ENCODE measurements at places on chromosomes 11 and 22. TPM values are rescaled to one million over a fixed set of nuclear protein-coding genes. Genes with fewer than 3 reads are reported as not detected.

- DNase-seq: no peak
Measured at GRCh38 chr11:28835317-28835716, 727.1 kb downstream of the METTL15 start.

DNA sequence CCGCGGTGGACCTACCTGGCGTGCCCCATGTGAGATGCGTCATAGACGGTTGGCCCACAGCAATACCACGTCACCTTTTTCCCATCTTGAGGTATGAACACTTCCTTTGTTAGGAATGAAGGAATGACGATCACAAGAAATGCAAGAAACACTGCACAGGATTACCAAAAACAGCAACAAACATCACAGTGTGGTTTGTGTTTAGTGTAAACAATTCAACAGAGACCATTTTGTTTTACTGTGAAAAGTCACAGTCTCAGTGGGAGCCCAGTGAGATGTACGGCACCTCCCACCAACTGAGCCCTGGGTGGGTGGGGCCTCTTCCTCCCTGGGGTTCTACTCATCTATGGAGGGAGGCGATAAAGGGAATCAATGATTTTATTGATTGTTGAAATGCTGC, 16.3 kb downstream of the CARS1 start:
- DNase-seq: no peak

- no peak for DNase-seq
Measured at GRCh38 chr22:39188809-39189208, 36.3 kb upstream of the CBX7 start.

DNA sequence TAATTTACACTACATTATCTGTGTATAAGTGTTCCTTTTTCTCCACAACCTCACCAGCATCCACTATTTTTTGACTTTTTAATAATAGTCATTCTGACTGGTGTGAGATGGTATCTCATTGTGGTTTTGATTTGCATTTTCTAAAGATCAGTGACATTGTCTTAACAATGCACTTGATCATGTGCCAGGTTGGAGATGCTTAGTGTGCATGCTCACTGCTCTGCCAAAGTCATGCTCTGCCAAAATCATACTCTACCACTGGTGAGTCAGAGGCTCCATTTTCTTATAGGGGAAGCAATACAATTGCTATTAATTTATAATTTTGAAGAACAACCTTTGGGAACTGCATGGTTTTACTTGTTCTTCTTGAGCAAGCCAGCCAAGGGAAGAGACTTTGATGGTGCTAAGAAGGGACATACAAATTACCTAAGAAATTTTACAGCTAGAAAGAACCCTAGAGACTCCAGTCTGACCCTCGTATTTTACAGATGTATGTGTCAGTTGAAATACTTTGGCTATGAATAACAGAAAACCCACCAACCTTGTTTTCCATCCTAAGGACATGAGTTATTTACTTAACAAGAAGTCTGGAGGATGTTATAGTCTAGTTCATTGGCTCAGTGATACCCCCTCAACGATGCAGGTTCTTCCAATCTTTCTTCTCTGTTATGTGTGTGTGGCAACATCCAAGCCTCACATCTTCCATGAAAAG, 368.9 kb downstream of the DDX10 start:
- DNase-seq: no peak

GRCh38 chr11:96472085-96472484, 82.3 kb downstream of the JRKL start:
- no peak for DNase-seq

- no peak for DNase-seq
Measured at GRCh38 chr11:34790620-34791019, 125.6 kb downstream of the APIP start.

DNA sequence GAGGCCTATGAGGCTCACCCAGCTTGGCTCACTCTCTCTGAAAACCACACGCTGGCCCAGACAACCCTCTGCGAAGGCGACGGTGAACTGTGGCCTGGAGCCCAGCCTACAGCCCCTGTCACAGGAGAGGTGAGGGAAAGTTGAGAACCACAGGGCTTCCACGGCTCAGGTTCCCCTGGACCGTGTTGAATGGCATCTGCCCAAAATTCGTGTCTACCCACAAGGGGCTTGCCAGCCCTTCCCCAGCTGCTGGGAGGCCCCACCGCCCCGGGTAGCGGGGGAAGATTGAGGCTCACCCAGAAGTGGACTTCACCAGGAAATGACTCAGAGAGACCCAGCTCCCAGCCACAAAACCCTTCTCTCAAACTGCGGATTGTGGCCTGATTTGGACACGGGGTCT, 197.1 kb downstream of the CTTN start:
- no peak for DNase-seq

The C1QTNF5 gene
- 25.9 TPM for polyA plus RNA-seq

All from right renal cortex interstitium (tissue), 3 donors.